NCI-H1930 (cell line): ENCODE measurements at places on chromosomes 1 and 21.

- no peak for DNase-seq
Measured at GRCh38 chr1:203274603-203275381, 30.5 kb upstream of the BTG2 start.

DNA sequence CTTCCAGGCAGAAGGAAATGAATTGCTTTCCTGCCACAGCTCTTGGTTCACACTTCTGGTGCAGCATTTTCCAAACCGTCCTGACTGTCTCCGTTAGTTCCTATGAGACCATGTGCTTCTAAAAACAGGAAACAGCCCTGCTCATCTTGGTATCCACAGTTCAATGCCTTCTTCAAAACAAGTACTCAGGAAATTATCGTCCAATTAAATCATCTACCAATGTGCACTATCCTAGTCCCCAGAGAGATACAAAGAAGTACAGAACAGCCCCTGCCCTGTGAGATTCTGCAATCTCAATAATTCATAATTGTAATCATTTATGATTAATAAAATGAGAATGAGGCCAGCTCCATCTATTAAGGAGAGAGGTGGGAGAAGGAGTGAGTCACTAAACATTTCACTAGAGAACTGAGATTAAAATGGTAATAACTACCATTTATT, 11.2 kb downstream of the CLEC20A start:
- no peak for DNase-seq

- no peak for DNase-seq
Measured at GRCh38 chr1:1921901-1922701, 3.0 kb upstream of the TMEM52 start.

GRCh38 chr1:47469910-47470309, 32.1 kb downstream of the FOXD2 start:
- DNase-seq: no peak

- no peak for DNase-seq
Measured at GRCh38 chr1:58430421-58431275, 115.9 kb downstream of the OMA1 start.

DNA sequence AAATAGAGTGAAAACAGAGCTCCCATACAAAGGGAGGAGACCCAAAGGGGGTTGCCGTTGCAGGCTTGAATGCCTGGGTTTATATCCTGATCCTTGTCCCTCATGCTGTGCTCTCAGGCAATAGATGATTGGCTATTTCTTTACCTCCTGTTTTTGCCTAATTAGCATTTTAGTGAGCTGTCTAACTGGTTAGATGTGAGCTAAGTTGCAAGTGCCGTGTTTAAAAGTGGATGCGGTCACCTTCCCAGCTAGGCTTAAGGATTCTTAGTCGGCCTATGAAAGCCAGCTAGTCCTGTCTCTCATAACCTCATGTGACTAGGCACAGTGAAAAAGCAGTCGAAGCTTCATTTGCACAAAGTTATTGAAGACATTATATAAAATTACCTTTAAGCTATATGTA, 356.7 kb upstream of the TMPRSS15 start:
- DNase-seq: no peak

DNA sequence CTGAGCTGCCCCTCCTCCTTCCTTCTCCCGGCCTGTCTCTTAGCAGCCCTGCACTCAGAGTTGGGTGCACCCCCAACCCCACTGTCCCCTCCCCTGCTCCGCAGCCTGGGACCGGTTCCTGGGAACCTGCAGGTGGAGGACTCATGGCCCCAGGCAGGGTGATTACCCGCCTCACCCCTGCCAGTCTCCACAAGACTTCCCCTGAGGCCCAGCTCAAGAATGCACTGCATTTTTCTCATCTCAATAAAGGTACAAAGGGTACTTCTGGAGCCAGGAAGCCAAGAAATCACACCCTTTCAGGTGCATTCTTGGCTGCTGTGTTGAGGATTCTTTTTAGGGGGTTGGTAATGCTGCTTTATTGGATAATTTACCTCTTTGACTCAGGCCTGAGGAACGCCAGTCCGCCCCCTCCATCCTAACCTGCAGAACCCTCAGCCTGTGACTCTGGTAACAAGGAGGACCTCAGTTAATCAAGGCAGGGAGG, 126.3 kb upstream of the TMPRSS2 start:
- DNase-seq: no peak

GRCh38 chr1:63575340-63575826, 17.8 kb upstream of the PGM1 start:
- DNase-seq: no peak

GRCh38 chr1:30005972-30006619, 717.3 kb downstream of the MATN1 start:
- no peak for DNase-seq

DNA sequence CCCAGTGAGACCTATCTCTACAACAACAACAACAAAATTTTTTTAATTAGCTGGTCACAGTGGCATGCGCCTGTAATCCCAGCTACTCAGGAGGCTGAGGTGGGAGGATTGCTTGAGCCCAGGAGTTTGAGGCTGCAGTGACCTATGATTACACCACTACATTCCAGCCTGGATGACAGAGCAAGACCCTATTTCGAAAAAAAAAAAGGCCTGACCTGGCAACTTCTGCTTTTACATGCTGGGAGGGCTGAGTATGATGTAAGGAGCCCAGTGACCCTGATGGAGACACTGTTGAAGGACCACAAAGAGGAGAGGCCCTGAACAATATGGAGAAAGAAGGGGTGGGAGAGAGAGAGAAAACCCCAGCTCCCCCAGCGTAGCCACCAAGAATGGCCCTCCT, 9.2 kb upstream of the VPS26C start:
- no peak for DNase-seq

GRCh38 chr1:25774206-25774803, 25.7 kb upstream of the SELENON start:
- DNase-seq: no peak
